ENCODE measurements at places on chromosomes 6 and 20.

DNA sequence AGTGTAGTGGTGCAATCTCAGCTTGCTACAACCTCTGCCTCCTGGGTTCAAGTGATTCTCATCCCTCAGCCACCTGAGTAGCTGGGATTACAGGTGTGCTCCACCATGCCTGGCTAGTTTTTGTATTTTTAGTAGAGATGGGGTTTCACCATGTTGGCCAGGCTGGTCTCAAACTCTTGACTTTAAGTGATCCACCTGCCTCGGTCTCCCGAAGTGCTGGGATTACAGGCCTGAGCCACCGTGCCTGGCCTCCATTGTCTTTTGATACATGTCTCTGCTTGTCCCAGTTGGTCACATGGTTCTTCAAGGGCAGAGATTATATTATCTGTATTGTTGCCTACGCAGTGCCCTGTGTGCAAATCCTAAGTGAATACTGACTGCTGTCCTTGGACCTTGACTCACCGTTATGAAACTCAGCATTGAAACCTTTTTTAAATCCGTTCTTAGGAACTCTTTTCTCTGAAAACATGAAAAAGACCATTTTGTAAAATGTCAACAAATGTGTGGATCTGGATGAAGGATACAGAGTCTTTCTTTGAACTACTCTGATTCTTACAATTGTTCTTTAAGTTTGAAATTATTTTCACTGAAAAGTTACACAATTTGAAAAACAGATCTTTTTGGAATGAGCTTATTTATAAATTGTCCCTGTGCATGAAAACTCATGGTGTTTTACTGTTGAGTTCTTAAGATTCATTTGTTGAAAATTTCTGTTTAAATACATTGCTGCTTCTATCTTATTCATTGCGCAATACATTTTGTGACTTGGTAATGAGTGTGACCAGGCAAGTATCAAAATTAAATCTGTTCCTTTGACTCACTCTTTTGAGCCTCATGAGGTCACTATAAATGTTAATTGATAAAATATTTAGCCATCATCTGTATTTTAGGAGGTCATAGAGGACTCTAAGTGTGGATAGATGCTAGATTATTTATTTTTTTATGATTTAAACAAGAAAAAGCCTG, 293.5 kb downstream of the UTRN start:
- DNase-seq: no peak

- DNase-seq: no peak
Measured at GRCh38 chr6:33716379-33716778, 4.9 kb upstream of the UQCC2 start.

GRCh38 chr6:119333707-119334295, 15.8 kb downstream of the MAN1A1 start:
- no peak for DNase-seq

DNA sequence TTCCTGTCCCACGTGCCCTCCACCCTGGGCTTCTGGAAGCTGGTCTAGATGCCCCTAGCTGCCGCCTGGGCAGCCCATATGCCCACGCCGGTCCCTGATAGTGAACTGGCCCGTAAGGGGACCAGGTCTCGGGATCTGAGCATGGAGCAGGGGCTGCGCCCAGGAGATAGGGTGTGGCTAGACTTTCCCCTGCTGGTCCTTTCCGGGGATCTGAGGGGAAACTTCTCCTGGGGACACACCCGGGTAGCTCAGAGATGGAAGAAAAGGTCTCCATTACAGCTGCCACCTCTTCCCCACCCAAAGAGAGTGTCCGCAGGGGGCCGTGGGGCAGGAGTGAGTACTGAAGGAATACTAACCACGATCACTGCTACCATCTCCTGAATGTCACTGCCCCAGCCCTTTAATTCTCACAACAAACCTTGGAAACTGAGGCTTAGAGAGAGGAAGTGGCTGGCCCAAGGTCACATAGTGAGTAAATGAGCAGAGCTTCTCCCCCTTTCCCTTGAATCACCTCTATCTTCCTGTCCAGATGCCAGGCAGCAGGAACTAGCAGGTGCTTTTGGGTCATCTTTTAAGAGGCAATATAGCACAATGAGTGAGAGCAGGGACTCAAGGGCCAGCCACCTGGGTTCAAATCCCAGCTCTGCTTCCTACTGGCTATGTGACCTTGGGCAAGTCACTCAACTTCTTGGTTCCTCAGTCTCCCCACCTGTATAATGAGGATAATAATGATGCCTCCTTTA, 11.8 kb upstream of the CCN5 start:
- no peak for DNase-seq

- DNase-seq: peak; percentile 35
Measured at GRCh38 chr6:56911847-56912246, 43.1 kb upstream of the BEND6 start.

- DNase-seq: no peak
Measured at GRCh38 chr6:107488875-107489635, 862 bp upstream of the SOBP start.

DNA sequence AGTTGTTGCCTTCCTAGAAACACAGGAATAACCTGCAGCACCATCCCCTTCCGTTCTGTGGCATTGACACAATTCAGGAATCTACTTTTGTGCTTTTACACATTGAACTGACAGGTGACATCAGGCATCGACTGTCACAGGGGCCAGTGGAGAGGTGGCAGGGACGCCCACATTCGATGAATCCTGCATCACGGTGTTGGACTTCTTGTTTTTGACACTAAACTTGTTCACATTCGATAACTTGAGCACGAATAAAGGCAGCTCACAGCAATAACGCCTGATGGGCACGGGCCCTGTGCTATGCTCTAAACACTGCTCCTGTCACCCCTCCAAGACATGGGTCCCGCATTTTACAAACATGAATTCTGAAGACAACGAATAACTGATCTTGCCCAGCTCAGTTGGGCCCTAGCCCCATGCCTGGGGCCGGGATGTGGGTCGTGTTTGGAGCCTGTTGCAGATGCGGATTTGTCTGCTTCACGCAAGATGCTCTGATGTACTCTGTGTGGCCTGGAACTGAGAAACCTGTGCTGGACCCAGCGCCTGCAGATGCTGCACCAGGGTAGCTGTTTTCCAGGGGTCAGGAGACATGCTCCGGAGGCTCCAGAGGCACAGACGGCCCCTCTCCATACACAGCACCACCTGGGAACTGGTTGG, 75.7 kb downstream of the TTLL2 start:
- no peak for DNase-seq

GRCh38 chr6:150091476-150091875, 22.6 kb upstream of the ULBP3 start:
- DNase-seq: no peak

- DNase-seq: no peak
Measured at GRCh38 chr6:30334075-30334783, 7.5 kb downstream of the TRIM39 start.

GRCh38 chr6:137487181-137487868, 6.9 kb downstream of the OLIG3 start:
- DNase-seq: no peak

GRCh38 chr6:83359638-83360037, 71.2 kb downstream of the ME1 start:
- DNase-seq: no peak

GRCh38 chr6:35605600-35605999, 83.1 kb downstream of the FKBP5 start:
- DNase-seq: no peak

DNA sequence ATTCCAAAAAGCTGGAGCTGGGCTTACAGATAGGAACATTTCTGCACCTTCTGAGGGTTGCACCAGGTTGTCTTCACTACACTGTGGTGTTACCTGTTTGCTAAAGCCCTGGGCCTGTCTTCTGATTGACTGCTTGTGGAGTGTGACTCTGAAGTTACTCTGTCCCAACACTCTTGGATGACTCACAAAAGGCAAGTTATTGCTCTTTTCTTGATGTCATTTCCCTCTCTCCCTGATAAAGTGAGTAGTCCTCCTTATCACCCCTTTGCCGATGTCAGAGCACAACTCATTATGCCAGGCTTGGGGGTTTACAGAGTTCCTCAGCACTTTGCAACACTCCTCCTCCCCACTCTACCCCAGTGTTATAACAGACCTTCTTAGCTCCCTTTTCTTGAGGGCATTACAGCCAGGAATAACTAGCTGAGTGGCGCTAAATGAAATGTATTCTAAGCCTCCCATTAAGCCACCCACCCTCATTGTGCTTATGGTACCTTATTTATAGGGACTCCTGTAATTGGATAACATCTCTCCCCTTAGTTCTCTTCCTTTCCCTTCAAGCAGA, 36.1 kb upstream of the NKX2-4 start:
- DNase-seq: no peak

GRCh38 chr6:17988422-17988944, 1.0 kb upstream of the KIF13A start:
- no peak for DNase-seq

DNA sequence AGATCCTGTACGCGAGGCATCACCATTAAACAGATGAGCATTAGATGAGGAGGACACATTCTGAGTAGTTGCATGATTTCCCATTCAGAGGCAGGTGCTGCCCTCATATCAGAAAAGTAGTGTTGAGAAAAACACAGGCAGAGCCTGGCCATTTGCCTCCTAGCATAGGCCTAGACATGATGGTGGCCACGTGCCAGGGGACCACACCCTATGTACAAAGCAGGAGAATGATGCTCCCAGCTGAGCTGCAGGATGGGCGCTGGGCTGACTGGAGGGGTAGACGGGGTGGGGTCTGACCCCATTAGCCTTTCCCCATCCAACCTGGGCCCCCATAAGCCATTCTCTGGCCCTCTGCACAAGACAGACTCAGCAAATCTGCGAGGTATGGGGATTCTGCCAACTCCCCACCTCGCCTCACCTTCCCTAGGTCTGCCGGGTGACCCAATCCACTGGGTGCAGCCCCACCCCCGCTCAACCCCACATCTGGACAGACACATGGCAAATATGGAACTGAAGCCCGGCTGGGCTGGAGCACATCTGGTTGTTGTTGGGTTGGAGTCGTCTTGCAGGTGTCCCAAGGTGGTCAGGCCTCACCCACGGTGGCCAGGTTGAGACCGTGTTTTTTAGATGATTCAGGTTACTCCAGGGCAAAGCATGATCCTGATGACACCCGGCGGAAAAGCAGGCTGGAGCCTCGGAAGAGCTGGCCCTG, 13.9 kb downstream of the PI16 start:
- DNase-seq: no peak

DNA sequence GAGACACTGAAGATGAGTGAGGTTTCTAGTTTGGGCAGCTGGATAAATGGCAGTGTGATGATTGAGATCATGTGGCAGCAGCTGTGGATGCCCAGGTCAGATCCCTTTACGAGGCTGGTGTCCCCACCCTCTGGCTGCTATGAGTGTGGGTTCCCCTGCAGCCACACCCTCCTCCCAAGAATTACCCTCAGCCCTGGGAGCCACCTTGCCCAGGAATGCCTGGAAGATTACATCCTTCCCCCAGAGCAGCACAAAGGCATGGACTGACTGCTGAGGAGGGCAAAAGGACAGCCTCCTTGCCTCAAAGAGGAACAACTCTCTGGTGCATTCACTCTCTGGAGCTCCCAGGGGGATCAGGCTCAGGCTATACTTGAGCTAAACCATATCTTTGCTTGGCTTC, 15.0 kb upstream of the PKHD1 start:
- no peak for DNase-seq

DNA sequence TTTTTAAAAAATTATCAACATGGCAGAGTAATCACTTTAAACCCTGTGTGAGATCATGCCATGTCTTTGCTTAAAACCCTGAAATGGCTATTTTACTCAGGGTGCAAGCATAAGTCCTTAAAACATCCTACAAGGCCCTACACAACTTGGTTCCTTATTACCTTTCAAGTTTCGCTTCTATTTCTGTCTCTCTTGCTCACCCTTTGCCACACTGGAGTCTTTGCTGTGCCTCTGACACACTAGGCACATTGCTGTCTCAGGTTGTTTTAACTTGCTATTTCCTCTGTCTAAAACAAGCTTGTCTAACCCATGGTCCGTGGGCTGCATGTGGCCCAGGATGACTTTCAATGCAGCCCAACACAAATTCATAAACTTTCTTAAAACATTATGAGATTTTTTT, 55.6 kb downstream of the KIAA0408 start:
- no peak for DNase-seq

DNA sequence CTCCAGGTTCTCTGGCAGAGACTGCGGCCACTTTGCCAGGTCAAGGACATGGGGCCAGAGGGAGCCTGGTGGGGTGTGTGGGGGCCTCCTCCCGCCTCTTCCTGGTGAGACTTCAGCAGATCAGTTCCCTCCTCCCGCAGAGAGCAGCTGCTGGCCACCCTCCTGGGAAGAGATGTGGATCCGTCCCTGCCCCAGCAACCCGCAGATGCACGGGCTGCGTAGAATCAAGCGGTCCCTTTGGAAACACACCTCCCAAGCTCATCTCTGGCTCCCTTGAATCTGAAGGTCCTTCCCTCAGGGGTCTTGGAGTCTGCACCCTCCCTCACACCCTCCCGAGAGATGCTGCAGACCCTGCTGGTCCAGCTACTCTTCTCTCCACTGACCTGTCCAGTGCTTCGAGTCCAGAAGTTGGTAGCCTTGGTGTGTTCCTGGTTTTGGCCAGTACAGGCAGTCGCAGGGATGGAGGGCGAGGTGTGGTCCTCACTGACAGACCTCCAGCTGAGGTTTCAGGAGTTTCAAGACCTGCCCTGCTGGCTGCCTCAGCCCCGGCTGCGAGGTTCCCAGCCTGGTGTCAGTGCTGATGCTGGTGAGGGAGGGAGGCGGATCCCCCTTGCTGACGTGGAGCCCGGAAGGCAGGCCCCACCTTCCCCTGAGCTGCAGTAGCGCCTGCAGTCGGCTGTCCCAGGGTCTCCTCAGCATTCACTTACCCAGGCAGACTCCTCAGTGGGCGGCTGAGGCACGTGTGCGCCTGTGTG, at the start of gene NPBWR2:
Gene NPBWR2, minus strand, starts transcription at position 585 of the 755 bp plus-strand sequence. CDS start 734 bp downstream, outside the sequence.
- DNase-seq: no peak

DNA sequence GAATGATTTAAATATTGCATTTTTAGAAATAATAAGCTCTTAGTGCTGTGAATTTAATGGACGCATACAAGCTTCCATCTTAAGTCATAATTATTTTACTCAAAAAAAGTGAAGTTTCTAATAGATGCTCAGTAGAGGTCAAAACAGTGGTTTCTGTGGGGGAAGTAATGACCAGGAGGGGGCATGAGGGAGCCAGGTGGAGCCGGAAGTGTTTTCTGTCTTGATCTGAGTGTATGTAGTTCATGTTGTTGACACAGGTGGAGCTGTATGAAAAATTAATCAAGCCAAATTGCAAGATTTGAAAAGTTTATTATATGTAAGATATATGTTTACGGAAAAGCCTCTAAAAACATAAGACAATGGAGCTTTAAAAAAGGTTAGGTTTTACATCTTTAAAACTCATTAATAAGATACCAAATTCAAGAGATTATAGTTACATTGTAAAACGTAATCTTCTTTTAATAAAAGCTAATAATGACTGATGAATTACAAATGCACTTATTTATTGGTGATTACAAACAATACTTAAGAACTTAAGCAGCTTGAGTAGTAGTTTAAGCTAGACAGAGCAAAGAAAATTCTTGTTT, 68.0 kb downstream of the PLAGL1 start:
- no peak for DNase-seq

- DNase-seq: no peak
Measured at GRCh38 chr6:56491606-56492328, 150.9 kb downstream of the DST start.

- peak; percentile 16 for DNase-seq
Measured at GRCh38 chr6:133099573-133099972, 141.6 kb upstream of the EYA4 start.

- no peak for DNase-seq
Measured at GRCh38 chr20:9506964-9507369, 7.4 kb upstream of the LAMP5 start.

- peak; percentile 1 for DNase-seq
Measured at GRCh38 chr6:50353603-50354002, 303.9 kb upstream of the DEFB112 start.

- no peak for DNase-seq
Measured at GRCh38 chr6:33838983-33839382, 35.2 kb upstream of the MLN start.

GRCh38 chr20:10359621-10360040, 74.4 kb downstream of the MKKS start:
- no peak for DNase-seq

All from NT2/D1 (cell line).